ENCODE measurements at places on chromosomes 7 and 10.
A peak's percentile ranks its signal among the peaks of the same experiment; 100 is the strongest.

DNA sequence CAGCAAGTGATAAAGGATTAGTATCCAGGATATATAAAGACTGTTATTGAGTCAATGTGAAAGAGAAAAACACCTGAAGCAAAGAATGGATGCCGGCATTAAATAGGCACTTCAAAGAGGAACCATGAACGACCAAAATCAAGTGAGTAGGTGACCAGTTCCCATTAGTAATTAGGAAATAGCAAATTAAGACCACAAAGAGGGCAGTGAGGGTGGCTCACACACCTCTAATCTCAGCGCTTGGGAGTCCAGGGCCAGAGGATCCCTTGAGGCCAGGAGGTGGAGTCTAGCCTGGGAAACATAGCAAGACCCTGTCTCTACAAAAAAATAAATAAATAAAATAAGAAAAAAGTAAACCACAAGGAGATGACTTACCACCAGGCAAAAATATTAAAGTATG, 1.5 kb upstream of the ANTXRL start:
- peak; percentile 8 for DNase-seq

DNA sequence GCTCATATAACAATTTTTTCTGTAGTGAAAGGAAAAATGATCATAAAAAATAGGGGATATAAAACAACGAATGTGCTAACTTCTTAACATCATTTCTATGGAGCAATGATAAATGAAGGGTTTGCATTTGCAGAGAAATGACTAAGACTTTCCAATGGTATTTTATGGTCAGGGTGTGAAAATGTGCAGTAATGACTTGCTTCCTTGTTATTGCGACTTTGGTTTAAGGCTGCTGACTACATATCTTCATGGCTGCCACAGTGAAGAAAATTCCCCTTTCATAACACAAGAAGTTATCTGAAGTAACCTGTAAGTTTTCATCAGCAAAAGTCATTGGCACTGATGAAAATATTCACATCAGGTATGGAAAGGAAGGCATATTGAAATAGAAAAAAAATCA, 166.1 kb upstream of the NRG3 start:
- DNase-seq: no peak

DNA sequence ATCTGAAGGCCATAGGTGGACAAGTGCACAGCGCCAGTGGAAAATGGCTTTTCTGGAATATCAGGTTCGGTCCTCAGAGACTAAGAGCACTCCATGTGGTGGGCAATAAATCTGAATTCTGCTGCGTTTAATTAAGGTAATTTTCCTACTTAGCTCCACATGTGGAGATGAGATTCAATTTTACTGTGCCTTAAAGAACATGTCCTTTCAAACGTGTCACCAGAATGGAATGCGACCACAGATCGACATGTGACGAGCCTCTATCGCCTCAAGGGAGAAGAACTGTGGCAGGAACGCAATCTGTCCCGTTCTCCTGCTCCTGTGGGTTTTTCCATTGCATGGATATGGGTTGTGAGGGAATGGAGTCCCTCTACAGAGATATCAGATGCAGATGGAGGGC, 205.3 kb upstream of the ZNF32 start:
- no peak for DNase-seq

DNA sequence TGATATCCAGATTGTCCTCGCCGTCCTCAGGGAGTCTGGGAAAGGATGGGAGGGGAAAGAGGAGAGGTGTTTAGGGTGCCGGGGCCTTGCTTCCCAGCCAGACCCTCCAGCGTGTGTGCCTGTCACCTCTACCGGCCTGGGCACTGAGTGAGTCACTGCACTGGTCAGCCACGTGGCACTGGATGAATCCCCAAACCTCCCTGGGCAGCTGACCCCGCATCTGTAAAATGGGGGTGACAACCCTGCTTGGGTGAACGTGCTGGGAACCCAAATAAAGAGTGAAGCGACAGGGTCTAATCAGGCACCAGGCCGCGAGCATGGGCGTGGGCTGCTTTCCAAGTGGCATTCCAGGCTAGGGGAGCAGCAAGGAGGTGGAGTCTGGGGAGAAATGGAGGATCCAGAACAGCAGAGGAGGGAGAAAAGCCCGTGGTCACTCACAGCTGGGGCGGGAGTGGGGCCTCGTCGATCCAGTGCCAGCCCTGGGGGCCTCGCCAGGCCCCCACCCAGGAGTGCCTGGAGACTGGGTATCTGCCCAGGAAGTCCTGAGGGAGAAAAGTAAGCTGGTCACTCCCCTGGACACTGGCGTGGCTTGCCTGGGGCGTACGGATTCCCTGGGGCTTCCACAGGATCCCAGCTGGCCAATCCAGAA, 29.7 kb downstream of the KLRG2 start:
- DNase-seq: no peak

DNA sequence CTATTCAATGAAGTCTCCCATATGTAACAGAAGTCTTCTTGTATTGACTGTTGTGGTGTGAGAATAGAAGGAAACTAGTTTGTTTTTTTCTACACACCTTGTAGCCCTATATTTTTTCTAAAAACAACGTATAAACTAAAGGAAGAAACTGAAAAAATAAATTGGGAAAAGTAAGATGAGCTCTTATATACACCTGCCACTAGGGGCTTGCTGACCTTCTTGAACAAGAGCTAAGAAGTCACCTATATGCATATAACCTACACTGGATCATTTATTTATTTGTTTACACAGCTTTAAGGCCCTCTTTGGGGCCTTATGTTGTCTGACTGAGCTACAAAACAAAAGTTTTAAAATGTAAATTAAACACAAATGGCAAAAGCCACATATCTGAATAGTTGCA, 383.0 kb downstream of the HPSE2 start:
- no peak for DNase-seq

GRCh38 chr10:119222537-119222936, 15.2 kb downstream of the GRK5 start:
- no peak for DNase-seq

DNA sequence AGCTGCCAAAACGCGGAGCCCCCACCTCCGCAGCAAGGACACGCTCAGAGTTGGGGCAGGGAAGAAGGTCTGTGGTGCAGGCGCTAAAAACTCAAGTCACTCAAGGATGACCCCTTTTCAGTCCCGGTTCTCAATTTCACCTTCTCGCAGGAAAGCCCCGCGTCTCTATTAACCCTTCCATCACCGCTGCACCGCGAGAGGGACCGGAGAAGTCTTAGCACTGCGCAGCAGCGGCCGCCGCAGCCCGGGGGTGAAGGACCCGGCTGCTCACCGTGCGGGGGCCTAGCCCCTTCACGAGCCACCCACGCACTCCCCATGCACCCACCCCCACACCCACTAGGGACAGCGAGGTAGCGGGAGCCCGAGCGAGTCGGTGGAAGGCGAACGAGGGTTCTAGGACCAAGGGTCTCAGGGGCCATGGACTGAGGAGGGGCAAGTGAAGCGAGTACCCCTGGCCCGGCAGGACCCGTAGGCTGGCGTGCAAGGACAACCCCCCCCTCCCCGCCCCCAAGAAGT, 162.9 kb downstream of the SH3PXD2A start:
- no peak for DNase-seq

DNA sequence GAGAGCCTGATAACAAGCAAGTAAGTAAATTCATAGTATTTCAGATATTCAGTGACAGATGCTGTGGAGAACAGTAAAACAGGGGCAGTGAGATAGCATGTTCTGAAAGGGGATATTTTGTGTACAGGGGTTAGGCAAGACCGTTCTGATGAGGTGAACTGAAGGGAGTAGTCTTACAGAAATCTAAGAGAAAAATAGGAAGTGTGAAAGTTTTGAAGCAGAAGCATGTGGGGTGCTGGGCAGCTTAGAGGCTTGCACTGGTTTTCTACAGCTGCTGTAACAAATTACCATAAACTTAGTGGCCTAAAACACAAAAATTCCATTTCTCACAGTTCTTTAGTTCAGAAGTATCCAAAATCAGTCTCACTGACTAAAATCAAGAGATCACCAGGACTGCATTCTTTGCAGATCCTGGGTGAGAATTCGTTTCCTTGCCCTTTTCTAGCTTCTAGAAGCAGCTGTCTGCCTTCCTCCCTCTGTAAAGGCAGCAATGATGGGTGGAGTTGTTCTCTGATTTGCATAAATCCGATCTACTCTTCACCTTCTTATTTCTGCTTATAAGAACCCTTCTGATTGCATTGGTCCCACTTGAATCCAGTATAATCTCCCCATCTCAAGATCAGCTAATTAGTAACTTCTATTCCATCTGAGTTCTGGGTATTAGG, 7.5 kb upstream of the KLF14 start:
- peak; percentile 12 for DNase-seq

- no peak for DNase-seq
Observed at GRCh38 chr10:101829561-101830315, 11.5 kb upstream of the OGA start.

DNA sequence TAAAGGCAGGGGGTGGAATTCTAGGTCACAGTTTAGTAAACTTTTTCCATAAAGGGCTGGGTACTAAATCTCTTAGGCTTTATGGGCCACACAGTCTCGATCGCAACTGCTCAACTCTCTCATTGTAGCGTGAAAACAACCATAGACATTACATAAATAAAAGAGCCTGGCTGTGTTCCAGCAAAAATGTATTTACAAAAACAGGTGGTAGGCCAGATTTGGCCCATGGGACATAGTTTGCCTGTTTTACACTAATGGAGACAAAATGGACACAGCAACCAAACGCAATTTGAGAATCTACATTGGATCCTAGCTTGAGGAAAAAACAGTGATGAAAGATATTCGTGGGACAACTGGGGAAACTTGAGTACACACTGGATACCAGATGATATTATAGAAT, 23.2 kb upstream of the MALSU1 start:
- no peak for DNase-seq

DNA sequence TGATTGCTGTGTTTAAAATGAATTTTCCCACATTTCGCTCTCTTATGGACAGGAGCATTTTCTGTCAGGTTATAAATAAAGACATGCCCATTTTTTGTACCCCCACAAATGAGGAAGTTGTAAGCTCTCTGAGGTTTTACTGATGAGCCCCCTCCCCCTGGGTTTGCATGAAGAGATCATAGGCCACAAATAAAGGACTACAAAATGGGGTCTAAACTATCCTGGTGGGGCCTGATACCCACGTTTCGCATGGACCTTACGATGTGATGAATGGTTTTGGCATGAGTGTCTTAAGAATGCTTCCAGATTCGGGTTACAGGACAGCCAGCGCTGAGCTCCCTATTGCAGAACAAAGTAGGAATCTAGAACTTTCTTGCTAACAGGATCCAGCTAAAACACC, 5.8 kb downstream of the IKZF1 start:
- DNase-seq: no peak

DNA sequence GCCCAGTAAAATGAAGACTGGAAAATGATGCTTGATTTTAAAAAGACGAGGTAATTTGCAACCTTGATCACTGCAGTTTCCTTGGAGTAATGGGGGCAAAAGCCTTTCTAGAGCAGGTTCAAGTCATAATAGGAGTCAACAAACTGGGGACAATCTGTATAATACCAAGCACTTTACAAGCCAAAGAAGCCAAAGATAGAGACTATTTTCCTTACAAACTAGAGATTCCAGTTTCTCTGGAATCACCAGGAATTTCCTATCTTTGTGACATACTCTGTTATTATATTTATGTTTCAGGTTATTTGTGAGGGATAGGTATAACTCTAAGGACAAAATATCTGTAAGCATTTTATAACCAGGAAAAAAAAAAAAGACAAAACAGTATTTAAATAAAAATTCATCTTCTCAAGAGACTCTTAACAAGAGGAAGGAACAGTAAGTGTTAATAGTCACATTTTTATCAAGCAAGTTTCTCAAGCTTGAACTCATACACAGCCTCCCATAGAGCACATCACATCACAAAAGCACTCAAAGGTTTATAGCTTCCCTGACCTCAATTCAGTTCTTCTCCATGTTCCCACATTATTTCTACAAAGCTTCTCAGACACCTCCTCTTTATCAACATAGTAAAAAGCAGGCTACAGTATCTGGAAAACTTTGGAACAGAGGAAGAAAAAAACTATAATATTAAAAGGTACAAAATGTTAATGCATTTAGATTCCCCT, 18.9 kb downstream of the JMJD1C start:
- DNase-seq: no peak

All from WERI-Rb-1 (cell line).